Activated CD8-positive, alpha-beta memory T cell treated with anti-CD3 and anti-CD28 coated beads for 4 hours (primary cell): ENCODE measurements at places on chromosomes 16 and 17.

DNA sequence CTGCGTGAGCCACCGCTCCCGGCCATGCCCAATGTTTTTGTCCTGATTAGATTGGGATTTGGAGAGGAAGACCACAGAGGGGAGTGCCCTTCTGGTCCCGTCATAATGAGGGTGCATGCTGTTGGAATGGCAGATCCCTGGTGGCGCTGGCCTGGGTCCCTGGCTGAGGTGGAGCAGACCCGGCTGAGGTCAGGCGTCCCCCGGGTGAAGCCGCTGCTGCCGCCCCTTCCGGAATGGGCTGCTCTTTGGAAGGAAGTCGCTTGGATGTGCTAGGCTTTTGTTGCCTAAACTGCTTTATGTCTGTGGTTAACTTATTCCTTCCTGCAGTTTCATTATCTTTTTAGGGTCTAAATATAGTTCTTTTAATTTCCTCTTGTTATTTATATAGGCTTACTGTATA is 120.3 kb upstream of the CHMP6 start:
- DNase-seq = no peak

- DNase-seq = no peak
Measured at GRCh38 chr17:45395569-45396415, 36.9 kb downstream of the ARHGAP27 start.

DNA sequence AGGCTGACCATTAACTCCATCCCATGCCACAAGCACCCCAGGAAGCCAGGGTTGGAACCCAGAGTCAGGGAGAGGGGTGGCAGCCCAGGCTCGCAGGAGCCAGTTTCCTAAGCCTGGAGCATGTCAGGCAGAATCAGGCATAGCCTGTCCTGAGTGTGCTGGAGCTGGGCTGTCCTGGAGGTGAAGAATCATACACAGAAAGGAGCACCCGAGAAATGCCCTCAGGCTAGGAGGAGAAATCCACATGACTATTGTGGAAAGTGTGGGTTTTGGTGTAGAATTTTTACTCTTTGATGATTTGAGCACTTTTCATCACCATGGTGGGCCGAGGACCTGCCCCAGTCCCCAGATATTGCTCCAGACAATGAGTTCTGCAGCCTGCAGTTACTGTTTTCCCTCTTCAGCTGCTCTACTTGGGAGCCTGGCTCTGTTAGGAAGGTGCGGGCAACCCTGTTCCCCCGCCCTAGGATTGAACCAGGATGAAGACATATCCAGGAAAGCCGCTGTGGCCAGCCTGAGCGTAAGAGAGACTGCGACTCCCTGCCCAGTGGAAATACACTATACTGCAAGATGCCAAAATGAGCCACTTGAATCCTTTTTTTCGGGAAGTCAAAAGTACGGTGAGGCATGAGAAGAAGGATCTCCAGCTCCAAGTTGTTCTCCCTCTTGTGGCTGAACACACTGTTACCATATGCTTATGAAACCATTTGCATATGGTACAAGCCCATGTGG is 29.0 kb upstream of the HEATR6 start:
- DNase-seq = no peak

DNA sequence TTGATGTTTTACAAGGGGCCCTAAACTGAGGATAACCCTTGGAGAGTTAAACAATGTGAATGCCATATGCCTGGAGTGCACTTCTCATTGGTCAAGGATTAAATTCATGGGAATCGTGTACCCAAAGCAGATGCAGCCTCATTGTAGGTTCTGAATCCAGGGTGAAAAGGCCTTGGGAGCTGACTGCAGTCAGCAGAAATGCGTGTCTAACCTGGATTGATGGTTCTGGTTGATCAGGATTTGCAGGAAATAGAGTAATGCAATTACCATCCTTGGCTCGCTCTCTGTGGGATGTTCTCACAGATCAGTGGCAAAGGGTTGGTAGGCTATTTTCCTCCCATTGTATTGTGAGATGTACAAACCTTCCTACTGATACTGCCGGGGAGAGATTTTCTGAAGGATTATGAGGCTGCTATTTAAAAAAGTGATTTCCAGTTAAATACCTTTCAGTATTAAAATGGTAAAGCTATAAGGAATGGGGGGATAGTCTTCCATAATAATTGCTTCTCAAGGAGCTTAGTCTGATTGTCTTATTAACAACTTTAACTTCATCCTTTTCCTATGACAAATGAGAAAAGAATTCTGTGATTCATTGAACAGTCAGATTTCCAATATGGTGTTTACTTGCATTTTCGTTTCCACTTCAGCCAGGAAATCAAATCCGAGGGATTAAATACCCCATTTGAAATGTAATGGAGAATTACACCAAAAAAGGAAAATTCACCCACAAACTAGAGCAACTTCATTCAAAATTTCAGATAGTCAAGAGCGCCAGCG is 1028.1 kb upstream of the EEF2KMT start:
- no peak for DNase-seq

- DNase-seq = no peak
Measured at GRCh38 chr17:48155889-48156611, 48.5 kb downstream of the SNX11 start.

GRCh38 chr16:1612320-1613111 is at the start of gene CRAMP1:
CRAMP1 (plus strand) TSS chr16:1612360; CDS start chr16:1614640, 2,280 bp downstream.
- DNase-seq = no peak

GRCh38 chr16:82638095-82638798 is 11.5 kb downstream of the CDH13 start:
- no peak for DNase-seq

DNA sequence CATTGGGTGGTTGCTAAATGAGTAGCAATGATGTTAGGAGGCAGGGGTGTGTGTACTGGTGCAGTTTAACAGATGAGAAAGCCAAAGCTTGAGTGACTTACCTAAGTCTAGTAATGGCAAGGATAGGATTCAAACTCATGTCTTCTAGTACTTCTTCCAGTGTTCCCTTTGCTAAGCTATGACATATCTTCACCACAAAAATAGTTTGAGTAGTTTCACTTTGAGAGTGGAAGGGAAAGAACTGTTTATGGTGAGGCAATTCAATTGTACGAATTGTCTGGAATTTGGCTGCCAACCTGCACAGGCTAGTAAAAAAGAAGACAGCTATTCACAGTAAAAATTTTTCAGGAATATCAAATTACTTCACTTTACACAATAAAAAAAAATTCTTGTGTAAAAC is 138.0 kb downstream of the NLK start:
- no peak for DNase-seq

DNA sequence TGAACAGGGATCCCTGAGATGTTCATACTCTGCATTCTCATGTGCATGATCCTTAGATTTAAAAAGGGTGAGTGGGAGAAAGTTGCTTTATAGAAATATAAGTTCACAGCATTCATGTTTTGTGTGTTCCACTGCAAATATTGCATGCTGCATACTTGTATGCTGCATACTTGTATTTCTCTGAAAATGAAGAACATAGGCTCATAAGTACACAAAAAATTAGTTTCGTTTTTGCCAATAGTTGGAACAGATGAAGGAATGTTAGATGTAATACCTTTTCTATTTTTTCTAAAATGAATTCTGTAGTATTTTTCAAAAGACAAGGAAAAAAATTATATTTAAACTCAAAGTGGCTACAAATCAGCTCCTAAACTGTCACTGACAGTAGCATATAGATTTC is 79.0 kb downstream of the NFAT5 start:
- no peak for DNase-seq

DNA sequence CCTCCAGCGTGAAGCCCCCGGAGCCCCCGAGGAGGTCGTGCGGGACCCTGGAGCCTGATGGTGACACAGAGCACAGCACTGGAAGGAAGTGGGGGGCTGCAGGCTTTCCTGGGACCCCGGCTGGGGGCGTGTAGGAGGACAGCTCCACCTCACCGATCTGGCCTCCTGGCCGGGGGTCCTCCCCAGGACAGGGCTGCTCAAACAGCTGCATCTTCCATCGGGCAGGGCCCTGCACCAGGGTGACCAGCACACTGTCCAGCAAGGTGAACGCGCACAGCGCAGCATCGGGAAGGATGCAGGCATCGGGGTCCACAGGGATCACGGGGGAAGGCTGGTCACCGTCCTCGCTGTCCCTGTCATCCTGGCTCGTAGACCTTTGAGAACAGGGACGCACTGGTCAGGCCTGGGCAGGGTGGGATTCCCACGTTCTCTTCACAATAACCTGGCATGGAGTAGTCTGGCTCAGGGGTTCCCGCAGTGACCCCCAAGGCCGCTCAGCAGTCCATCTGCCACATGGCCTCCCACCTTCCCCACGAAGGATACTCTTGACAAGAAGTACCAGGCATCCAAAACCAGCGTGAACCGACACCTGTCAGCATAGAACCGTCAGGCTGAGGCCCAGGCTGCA is 1.2 kb downstream of the FAAP100 start:
- DNase-seq = no peak

DNA sequence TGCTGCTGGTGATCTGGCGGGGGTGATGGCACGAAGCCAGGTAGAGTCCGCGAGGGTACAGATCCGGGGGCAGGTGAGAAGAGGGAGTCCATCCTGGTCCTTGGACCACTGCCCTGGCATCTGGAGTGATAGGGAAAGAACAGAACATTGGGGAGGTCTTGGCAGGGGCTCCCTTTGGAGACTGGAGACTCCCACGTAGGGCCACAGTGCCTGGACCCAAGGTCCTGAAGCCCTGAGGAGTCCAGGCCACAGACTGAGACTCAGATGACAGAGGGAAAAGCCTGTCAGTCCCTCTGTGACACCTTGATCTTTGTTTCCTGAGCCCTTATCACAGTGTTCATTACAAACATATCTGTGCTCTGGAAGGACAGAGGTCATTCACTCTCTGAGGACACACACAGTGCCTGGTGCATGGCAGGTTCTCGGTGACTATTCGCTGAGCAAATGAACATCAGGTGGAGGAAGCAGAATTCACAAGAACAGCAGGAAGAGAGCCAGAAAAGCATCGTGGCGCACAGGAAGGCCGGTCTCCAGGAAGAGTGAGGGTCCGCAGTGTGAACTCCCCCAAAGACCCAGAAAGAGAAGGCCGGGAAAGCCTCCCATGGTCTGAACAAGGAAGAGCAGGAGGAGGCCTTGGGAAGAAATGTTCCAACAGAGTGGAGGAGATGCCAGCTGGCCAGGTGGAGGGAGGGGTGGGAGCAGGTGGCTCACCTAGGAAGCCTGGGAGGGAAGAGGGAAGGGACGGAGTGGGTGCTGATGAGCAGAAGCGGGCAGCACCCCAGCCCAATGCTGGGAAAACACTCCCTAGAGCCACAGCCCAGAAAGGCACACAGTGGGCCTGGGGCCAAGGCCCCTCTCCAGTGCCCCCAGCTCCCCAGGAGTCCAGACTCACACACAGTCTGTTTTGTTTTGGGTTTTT is 20.5 kb downstream of the PEMT start:
- DNase-seq = no peak

- DNase-seq = no peak
Measured at GRCh38 chr16:86679490-86679889, 101.1 kb downstream of the FOXL1 start.

DNA sequence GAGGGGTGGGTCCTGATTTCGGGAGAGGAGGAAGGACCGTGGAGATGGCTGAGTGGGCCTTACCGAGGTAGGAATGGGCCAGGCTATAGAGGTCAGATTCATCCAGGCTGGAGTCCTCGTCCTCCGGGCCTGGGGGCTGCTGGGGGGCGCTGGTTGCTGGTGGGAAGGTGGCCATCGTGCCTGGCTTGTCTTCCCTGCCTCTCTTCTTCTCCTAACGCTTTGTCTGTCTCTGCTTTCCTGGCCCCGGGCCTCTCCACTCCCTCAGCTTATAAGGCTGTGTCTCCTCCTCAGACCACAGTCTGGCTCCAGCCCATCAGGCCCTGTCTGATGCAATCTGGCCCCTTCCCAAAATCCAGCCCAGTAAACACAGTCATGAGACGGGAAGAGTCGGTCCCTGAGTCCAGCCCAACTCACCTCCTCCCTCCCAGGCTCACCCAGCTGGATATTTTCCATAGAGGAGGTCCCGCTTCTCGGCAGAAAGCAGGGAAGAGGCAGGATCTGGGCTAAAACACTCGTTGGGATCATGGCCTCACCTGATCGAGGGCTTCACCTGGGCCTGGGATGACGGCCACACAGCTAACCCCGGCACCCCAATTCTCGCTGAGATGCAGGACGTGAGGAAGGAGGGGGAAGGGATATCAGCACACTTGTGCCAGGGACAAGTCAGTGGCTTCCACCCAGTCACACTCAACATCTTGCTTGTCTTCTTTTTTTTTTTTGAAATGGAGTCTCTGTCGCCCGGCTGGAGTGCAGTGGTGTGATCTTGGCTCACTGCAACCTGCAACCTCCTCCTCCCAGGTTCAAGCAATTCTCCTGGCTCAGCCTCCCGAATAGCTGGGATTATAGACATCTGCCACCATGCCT is at the start of gene NUPR1:
TSS of gene NUPR1 (minus strand) at position 242 of the 864 bp plus-strand sequence. CDS start at position 175, 67 bp downstream.
- no peak for DNase-seq

DNA sequence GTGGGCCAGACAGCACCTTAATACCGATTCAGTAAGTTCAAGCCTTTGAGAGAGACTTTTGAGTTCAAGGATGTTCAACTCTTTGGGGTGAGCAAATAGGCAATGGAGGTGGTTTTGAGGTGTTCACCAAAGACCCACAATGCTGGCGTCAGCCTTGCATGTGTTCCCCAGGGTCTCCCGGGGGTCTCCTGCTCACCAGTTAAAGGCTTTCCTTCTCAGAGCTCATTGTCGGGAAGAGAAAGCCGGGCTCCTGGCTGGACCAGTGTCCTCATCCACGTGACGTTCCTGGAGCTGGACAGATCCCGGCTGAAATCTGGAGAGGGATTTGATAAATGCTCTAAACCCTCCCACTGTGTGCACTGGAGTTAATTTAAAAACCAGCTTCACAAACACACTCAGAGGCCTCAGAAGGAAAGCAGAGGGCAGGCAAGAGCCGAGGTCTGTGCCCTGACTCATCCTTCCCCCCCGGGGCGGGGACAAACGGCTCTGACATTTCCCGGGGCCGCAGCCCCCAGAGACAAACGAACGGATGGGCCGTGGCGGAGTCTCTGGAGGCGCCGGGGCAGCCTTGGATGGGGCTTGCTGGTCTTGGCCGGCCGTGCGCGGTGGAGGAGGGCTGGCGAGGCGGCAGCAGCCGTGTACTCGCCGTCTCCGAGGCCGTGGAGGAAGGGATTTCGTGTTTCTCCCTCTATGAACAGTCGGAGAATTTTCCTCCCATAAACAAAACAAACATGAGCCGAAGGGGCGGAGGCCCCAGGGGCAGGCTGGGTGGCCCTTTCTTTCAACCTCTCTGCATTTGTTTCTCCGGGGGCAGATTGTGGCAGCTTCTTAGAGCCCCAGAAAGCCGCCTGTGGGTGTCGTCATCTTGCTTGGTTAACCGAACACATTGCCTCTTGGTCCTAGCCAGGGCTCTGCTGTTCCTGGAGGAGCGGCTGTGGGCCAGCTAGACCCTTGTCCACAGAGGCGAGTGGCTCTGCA is 94.2 kb downstream of the NTN1 start:
- DNase-seq = peak; percentile 21

DNA sequence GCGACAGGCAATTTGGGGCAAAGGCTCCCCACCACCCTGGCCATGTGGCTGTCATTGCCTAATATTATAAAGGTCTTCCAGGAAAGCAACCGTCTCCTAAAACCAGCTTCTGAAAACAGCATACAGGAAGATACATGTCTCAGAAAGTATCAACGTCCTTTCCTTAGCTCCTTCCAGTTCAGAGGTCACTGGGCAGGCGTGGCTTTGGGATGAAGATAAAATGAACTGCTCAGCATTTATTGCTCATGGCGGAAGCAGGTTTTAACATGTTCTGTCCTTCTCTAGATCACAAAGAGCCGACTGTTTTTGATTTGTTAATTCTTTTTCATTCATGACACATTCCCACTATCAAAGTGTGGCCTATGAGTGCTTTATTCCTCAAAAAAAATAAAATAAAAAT is 8.0 kb downstream of the CFAP20 start:
- DNase-seq = no peak

GRCh38 chr17:14553847-14554246 is 253.0 kb downstream of the HS3ST3B1 start:
- no peak for DNase-seq
